ENCODE measurements at places on chromosomes 1 and 21.

DNA sequence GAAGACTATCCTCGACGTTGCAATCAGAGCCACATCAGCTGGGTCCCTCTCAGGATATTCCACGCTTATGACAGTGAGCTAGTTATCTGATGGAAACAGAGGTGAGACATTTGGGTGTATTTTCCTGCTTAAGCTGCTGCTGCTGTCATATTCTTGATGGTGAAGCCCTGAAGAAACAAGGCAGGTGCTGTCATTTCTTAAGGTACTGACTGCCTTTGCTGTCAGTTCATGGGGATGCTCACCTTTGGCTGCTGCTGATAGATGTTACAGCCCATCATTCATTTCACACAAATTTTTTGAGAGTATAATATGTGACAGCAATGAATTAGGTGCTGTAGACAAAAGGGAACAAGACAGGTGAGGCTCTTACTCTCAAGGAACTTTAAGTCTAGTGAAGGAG lies 577.4 kb downstream of the LMO4 start:
- no peak for DNase-seq

DNA sequence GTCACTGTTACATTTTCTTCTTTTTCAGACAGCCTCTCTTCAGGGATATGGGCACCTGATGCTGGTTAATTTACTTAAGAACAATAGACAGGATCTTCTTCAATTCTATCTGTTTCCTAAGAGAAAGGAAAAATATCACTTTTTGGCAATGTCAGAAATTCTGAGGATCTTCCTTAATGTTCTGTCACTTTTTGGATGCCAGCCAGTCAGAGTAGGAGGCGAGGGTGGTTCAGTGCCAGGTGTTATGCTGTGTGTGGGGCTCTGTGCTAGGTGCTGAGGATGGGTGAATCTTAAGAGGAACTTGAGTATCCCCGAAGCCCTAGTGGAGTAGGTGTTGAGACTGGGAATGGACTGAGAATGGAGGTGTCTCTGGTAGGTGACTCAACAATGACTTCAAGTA lies 133.5 kb downstream of the UCK2 start:
- no peak for DNase-seq

GRCh38 chr1:9882945-9883303 lies 27.1 kb downstream of the CTNNBIP1 start:
- peak; percentile 63 for DNase-seq

GRCh38 chr1:52769346-52770033 lies 43.2 kb downstream of the ZYG11B start:
- DNase-seq: no peak

GRCh38 chr1:6245086-6245868 lies 1.3 kb downstream of the HES3 start:
- DNase-seq: peak; percentile 92

- DNase-seq: peak; percentile 77
Observed at GRCh38 chr1:169086603-169087455, 19.7 kb upstream of the ATP1B1 start.

GRCh38 chr1:181522864-181523263 lies 39.5 kb downstream of the CACNA1E start:
- no peak for DNase-seq

GRCh38 chr1:14236097-14236496 lies 362.4 kb upstream of the KAZN start:
- DNase-seq: no peak

DNA sequence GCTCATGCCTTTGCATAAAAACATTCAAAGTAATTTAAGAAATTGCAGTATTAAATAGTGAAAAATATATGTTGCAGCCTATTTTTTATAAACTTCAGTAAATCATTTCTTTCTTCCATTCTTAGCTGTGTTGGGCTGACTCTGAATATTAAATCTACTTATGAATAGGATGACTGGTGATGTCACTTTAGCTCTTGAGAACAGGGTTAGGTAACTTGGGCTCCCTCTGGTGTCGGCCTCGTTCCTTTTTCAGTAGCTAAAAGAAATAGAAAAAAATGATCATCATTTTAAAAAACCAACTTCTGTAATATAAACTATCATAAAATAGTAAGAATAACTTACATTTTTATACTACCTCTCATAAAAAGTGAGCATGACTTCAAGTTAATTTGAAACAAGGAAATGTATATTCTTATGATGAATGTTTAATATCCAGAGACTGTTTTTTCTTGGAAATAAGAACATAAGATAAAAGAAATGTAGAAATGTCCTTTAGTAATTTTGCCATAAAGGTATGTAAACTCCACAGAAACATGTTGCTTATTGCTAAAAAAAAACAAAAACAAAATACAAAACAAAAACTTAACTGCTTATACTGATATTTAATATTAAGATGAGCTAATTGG lies 26.8 kb upstream of the NCAM2 start:
- peak; percentile 68 for DNase-seq

GRCh38 chr1:119774746-119775490 lies 6.2 kb upstream of the HMGCS2 start:
- no peak for DNase-seq

GRCh38 chr21:14548779-14549178 lies 2.7 kb upstream of the SAMSN1 start:
- DNase-seq: no peak

- DNase-seq: no peak
Observed at GRCh38 chr1:199723250-199723956, 304.1 kb upstream of the NR5A2 start.

- DNase-seq: no peak
Observed at GRCh38 chr1:231862611-231863010, 236.0 kb downstream of the DISC1 start.

GRCh38 chr1:41427916-41428737 lies 56.4 kb downstream of the EDN2 start:
- DNase-seq: no peak

GRCh38 chr21:32545948-32546441 lies 39.3 kb downstream of the TCP10L start:
- no peak for DNase-seq

DNA sequence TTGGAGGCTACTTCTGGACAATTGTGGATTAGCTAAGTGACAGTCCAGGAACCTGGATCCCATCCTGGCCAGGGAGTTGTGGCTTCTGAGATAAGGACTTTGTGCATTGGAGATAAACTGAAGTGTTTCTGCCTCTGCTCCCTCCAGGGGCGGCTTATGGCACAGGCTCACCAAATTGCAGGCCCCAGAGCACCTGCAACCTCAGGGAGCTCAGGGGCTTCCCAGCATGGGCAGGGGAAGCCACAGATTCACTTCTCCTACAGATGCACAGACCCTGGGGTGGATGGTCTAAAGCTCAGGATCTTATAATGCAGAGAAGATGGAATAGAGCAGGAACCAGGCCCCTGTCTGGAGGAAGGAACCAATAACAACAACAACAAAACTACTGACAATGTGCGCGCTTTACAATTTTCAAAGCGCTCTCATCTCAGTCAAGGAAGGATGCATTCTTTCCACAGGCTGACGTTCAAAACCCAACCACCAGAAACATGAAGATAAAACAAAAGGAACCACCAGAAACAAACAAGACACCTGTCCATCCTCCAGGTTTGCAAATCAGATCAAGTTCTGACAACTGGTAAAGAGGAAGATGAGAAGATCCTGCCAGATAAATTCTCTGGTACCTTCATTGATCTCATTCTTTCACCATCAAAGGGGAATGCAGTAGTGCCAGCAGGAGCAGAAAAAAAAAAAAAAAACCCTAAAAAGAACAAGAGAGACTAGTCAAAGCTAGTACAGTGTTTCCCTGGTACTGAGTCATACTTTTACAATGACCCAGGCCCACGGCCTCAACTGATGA lies 121.0 kb upstream of the IRF2BP2 start:
- no peak for DNase-seq

DNA sequence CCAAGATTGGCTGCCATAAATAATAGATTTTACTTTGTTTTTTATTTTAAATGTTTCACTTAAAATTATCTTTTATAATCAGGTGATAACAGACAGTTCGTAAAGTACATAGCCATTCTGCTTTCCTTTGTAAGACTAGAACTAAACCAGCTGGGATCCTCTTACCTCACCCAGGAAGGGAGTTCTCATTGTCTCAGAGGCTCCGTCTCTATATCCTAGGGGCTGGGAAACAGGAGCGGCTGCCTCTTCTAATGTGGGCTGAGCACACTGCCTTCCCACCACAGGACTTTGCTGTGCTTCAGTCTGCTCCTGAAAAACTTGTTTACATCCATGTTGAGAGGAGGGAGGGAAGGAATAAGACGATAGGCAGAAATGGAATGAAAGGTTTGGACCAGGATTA lies 45.6 kb upstream of the PGD start:
- no peak for DNase-seq

GRCh38 chr1:32091591-32091990 lies 16.3 kb upstream of the KPNA6 start:
- no peak for DNase-seq

GRCh38 chr1:58884706-58885661 lies 101.1 kb upstream of the JUN start:
- no peak for DNase-seq

DNA sequence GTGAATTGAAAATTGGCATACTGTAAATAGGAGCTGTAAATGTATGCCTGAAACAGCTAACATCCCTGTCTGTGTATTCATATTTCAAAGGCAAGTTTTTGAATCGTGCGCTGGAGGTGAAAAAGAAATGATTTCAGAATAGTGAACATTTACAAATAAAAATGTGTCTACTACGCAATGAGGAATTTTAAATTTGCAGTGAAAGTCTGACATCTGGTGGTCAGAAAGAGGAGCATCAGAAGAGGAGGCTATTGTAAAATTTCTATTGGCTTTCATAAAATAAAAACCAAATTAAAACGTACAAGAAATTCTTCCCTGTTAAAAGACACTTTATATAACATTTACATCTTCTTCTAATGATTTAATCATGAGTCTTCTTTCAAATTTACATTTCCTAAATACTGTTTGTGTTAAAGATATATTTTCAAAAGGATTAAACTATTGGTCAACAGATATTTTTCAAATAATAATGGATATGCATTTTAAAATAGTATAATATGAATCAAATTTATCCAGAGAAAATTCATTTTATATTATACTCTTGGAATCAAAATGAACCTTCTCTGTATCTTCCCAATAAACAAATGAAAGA lies 113.7 kb upstream of the RRP15 start:
- peak; percentile 58 for DNase-seq

- no peak for DNase-seq
Observed at GRCh38 chr1:165298203-165298820, 58.2 kb downstream of the LMX1A start.

- DNase-seq: no peak
Observed at GRCh38 chr1:63618011-63618410, 24.8 kb downstream of the PGM1 start.

DNA sequence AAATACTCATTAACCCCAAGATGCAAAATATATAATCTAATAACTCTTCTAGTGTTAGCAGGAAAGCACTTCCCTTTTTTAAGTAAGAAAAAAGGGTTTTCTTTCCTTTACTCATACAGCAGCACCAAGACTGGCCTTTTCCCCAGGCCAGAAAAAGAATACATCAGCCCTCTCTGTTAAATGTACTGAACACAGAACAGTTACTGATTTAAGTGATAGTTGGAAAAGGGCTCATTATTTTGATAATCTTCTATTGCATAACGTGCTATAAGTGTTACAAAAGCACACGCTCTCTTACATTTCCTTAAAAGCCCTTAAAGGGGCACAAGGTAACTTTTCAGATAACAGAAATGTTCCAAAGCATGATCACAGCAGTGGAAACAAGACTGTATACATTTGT lies 142.9 kb downstream of the TIAM1 start:
- DNase-seq: no peak

GRCh38 chr1:16986962-16987361 lies 6.5 kb upstream of the MFAP2 start:
- DNase-seq: no peak

DNA sequence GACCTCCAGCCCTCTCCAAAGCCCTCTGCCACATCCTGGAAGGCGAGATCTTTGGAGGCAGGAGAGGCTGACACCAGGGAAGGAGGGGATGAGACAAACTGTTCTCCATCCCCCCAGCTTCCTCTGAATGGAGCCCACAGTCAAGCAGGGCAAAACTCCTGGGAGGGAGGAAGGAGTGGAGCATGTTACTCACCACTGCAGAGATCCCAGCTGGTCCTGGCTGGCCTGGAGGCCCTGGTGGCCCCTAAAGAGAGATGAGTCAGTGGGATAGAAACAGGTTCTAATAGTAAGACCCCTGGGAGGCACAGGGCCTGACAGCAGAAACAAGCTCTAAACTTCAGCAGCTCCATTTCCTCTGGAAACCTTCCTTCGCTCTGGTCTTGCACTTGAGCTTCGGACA lies 14.0 kb upstream of the PEF1 start:
- no peak for DNase-seq

GRCh38 chr1:7454052-7454815 lies 316.9 kb upstream of the VAMP3 start:
- DNase-seq: no peak

DNA sequence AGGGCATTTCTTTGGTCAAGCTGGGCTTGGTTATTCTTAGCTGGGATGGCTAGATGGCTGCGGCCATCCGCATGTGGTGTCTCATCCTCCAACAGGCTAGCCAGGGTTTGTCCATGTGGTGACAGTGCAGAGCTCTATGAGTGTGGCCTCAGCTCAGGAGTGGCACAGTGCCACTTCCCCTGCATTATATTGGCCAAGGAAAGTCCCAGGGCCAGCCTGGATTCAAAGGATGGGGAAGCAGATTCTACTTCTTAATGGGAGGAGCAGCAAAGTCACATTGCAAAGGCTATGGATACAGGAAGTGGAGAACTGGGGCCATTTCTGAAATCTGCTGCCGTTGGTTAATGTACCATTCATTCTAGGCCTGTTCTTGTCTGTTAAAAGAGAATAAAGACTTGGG lies 34.4 kb downstream of the STUM start:
- DNase-seq: no peak

DNA sequence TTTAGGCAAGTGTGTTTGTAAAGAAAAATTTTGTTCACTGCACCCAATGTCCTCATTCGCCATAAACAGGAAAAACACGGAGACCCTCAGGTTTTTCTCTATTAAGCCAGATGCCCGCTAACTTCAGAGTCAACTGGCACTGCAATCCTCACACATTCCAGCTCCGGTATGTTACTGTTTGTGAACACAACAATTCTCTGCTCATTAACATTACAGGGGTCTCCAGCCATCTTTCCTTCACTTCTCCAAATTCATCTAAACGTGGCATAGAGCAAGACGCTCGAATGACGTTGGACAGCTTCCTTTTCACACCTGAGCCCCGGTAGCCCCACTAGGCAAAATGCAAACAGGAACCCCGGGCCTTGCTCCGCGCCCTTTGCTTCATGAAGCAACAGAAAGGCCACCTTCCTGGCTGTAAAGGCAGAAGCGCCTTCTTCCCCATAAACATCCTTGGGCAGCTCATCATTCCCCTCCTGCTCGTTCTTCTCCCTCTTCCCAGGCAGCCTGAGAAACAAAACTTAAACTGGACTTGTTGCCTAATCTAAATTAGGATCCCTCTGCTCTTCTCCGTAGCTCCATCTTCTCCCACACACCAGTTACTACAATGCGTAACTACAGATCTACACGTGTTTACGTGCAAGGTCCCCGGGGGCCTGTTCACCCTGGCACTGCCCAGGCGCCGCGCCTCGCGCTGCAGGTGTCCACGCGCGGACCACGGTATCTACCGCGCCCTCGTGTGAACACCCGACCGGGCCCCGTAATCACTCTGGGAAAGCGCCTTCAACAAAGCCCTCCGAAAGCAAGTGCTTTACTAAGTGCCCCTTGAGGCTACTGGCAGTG lies 1.2 kb downstream of the LBR start:
- peak; percentile 48 for DNase-seq

Data from left lung (tissue), 14 donors.